ENCODE measurements at places on chromosomes 11 and 22. TPM values are rescaled to one million over a fixed set of nuclear protein-coding genes. Genes with fewer than 3 reads are reported as not detected.

FAM89B gene
- 96.0 TPM for polyA plus RNA-seq

WNT11 gene
- polyA plus RNA-seq = 87.9 TPM

NNMT gene
- polyA plus RNA-seq = 2.1 TPM

RBMXL2 gene
- 0.36 TPM for polyA plus RNA-seq

SLC5A1 gene
- 0.76 TPM for polyA plus RNA-seq

OR2AG2 gene
- polyA plus RNA-seq = 0.28 TPM

BACE1-AS gene
- polyA plus RNA-seq = 10.4 TPM

PATE4 gene
- polyA plus RNA-seq = not detected

LMO2 gene
- 33.4 TPM for polyA plus RNA-seq
